ENCODE measurements at places on chromosomes 3 and 15.

- DNase-seq: no peak
Measured at GRCh38 chr3:550471-550870, 353.9 kb downstream of the CHL1 start.

DNA sequence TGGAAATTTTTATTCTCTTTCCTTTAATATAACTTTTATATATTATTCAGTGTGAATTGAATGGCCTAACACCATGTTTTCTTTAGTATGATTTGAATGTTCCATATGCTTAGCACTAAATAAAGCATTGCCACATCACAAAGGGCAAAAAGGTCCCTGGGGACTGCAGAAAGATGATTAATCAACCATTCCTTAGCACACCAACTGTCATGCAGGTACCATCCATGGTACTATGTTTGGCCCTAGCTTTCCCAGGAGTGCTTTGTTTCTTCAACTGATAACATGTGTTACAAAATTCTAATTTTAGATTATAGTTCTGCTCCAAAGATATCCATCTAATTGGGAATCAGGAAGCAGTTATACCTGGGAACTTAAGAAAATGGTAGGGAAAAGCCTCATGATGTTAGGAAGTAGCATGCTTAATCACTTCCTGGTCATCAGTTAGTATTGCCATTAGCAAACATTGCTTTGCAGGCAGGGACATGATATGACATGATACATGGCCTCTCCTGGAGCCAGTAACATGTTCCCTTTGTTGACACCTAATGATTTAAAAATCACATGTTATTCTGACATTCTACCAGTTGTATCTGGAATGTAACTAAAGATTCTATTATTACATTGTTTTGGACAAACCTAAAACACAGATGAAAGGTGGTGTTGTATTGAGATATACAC is 712.6 kb upstream of the GBE1 start:
- DNase-seq: no peak

DNA sequence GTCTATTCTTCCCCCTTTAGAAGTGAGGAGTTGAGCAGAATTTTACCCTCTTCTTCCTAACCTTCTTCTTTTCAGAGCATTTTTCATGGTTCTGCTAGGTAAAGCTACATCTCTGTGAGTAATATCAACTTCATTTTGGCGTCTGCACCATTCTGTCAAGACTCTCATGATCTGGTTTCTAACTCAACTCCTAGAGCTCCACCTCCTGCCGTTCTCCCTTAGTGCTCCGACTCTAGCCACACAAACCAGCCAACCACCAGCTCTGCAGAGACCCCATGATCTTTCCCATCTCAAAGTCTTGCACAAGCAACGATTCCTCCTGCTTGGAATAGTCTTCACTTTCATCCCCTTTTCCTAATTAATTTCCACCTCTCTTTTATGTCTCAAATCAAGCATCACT is 193.9 kb upstream of the TMC3 start:
- no peak for DNase-seq

GRCh38 chr3:112303764-112304325 is 9.8 kb upstream of the SLC9C1 start:
- DNase-seq: no peak

GRCh38 chr3:183879243-183879642 is 5.4 kb downstream of the PARL start:
- DNase-seq: no peak

- no peak for DNase-seq
Measured at GRCh38 chr3:72340056-72340455, 508.2 kb downstream of the SHQ1 start.

DNA sequence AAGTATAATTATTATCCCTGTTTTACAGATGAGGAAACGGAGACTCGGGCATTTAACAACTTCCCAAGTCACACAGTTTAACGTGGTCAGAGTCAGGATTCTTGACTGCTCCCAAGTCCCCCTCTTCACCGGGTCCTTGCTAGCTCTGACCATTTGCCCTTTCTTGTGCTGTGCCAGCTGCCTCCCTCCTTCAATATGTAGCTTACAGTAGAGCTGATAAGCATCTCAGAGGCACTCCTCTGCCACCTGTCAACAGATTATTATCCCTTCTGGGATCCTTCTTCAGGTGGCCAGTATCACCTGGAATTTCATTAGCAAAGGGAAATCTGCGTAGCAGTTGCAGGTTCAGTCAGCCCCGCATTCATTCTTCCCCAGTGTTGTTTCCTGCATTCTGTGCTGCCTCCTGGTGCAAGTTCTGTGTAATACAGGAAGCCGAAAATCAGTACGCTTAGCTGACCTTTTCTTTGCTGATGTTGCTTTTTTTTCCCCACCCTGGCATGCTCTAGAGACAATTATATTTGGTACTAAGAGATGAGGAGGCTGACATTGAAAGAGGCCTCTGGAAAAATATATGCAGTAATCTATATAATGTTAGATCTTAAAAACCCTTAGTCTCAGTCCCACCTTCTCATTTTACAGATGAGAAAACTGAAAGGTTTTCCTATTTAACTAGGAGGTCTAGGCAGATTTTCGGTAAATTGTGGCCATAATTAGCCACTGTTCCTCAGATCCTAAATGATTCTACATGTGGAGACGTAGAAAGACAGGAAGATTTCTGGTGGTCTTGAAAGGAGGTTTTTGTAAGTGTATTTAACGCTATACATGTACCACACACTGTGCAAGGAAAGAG is 24.8 kb downstream of the TMOD2 start:
- DNase-seq: peak; percentile 21

GRCh38 chr3:141647562-141647915 is 90.6 kb upstream of the RNF7 start:
- DNase-seq: no peak

DNA sequence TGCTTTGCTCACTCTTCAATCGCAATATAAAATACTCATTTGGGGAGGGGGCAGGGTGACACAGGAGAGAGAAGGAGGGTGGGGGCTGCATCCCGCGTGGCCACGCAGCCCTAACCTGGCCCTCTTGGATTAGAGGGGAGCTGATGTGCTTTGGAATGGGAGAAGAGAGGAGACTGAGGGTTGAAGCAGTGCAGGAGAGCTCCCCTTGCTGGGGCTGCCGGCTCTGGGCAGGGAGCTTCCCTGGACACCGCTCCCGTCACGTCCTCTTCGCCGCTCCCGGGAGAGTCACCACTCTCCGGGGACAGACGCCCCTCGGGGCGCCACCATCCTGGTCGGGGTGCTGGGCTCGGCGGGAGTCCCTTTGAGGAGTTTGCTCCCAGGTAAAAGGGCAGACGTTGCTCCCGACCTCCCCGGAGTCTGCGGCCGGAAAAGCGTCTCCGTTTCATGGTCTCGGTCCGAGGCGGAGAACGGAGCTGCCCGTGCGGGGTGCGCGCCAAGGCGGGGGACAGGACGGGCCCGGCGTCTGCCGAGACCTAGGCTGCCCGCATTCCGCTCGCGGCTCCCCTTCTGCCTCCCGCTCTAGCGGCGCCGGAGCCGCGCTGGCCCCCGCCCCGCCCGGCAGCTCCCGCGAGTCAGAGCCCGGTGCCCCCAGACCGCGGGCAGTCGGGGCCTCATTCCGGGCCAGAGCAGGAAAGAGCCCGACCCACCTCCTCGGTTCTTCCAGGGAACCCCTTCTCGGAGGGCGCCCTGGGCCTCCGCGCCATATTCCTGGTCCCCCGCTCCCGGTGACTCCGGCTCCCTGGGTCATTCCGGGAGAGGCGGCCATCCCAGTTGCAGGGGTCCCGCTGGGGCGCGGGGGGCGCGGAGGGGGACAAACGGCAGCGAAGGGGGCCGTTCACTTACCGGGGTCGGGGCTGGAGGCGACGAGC is 603 bp downstream of the SLC7A14 start:
- no peak for DNase-seq

GRCh38 chr3:141828890-141829289 is 47.6 kb upstream of the ATP1B3 start:
- DNase-seq: no peak

DNA sequence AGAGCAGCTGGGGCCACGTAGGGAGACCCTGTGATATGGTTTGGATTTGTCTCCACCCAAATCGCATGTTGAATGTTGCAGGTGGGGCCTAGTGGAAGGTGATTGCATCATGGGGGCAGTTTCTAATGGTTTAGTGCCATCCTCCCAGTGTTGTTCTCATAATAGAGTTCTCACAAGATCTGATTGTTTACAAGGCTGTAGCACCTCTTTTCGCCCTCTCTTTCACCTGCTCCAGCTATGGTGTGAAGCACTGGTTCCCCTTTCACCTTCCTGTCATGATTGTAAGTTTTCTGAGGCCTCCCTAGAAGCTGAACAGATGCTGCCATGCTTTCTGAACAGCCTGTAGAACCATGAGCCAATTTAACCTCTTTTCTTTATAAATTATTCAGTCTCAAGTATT is 198.9 kb upstream of the CBLB start:
- DNase-seq: no peak

DNA sequence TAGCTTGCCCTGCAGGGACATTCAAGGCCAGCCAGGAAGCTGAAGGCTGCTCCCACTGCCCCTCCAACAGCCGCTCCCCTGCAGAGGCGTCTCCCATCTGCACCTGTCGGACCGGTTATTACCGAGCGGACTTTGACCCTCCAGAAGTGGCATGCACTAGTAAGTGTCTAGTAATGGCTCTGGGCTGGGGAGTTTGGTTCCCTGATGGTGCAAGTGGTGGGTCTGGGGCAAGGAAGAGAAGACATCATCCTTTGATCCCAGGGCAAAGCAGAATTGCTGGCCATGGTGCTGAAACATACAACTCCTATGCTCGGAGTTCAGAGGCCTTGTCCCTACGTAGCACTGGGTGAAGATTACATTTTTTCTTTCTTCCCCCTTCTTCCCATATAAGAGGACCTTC is 311.4 kb downstream of the EPHB1 start:
- no peak for DNase-seq

GRCh38 chr15:87732976-87733375 is 523.6 kb downstream of the NTRK3 start:
- no peak for DNase-seq

DNA sequence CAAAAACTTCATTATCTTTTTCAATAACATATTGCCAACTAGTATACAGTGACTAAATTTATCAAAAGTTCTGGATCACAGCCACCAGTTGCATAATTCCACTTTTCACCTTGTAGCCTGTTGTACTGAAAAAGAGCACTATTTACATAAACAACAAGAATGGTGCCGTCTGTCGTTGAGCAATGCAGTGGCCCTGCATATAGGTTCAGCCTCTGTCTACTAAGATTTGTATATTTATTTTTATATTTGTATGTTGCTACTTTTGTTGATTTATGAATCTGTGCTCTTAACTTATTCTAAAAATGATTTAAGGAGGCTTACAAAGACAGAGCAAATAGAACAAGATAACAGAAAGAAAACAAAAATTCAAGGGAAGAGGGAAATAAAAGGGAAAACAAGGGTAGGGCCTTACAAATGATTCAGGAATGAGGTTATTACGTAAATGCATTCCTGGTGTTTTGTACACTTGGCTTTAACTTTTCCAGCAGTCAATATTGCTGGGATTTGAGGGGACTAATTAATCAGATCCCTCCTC is 257.6 kb upstream of the STT3B start:
- no peak for DNase-seq

DNA sequence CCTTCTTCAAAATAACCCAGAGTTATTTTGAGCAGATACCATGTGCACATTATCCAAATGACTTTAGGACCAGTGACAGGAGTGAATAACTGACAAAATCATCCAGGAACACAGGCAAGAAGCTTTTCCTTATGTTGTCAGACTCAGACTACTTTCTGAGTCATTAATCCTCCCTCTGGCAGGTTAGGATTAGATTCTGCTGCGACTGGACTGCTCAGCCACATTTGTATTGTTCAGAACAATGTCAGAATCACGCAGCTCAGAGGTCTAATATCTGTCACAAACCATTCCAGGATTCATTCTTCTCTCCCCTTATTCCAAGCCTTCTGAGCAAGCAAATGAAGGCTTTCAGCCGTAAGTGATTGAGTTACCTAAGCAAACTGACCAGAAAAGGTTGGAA is 34.8 kb upstream of the FAM174B start:
- DNase-seq: no peak

- DNase-seq: no peak
Measured at GRCh38 chr3:71901645-71902044, 116.7 kb upstream of the PROK2 start.

- no peak for DNase-seq
Measured at GRCh38 chr3:129132097-129132866, 10.7 kb upstream of the RAB43 start.

GRCh38 chr15:28079313-28079969 is 19.7 kb downstream of the OCA2 start:
- DNase-seq: no peak

GRCh38 chr15:75649848-75650247 is 2.1 kb downstream of the SNX33 start:
- DNase-seq: no peak

DNA sequence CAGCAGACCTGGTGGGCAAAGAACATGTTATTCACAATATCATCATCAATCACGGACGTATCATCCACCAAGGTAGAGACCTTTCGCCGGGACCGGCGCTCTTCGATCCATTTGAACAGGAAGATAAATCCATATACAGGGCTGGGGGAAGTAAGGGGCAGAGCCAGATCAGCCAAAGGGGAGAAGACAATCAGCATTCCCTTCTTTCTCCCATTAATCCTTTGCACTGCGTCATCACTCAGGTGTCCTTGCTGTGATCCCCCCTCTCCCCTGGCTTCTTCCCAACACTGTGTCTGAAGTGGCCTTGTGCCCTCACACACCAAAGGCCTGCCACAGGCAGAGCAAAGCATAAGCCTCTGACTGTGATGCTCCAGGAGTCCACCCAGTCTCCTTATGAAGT is 36.4 kb downstream of the SEMA3G start:
- no peak for DNase-seq

GRCh38 chr3:190608850-190609589 is 95.1 kb downstream of the IL1RAP start:
- no peak for DNase-seq

DNA sequence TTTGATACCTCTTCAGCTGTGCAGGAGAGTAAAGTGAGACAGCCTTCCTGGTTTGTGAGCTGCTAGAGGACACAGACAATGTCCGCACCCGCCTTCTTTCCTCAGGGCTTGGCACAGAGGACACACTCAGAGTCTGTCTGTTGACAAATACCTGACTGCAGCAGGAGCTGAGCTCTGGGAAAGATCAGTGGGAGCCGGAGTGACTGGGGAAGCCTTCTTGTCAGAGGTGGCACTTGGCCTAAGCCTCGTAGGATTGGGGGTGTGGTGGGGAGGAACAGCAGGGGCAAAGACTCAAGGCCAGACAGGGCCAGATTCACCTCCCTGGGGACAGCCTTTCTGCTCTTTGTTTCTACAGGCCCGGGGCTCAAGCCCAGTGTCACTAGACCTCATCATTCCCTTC is 3.3 kb upstream of the IL17RC start:
- DNase-seq: no peak

DNA sequence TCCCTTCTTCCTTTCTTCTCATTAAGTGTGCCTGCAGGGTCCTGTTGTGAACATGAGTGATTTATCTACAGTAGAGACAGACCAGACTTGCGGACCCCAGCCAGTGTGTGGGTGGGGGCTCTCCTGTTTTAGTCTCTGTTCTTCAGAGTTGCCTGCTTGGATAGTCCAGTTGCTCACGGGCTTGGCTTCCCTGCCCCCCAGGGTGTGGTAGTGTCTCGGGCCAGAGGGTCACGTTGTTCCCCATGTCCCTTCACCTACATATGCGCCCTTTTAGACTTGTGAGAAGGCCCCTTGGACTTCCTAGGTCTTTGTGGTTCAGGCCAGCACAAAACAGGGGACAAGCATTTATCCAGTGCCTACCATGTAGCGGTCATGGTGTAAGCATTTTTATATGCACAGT is 85.8 kb downstream of the AAGAB start:
- no peak for DNase-seq

- no peak for DNase-seq
Measured at GRCh38 chr3:52524258-52524751, 9.4 kb downstream of the NT5DC2 start.

GRCh38 chr3:13718436-13718835 is 161.4 kb downstream of the WNT7A start:
- DNase-seq: no peak

GRCh38 chr15:26115229-26115943 is 252.3 kb upstream of the ATP10A start:
- no peak for DNase-seq

Measured in stimulated activated CD8-positive, alpha-beta memory T cell treated with anti-CD3 and anti-CD28 coated beads, Interleukin-4, amount 100 ng/mL, for 1 hour (primary cell).